ENCODE measurements at places on chromosomes 12 and 14. TPM values are rescaled to one million over a fixed set of nuclear protein-coding genes. Genes with fewer than 3 reads are reported as not detected.
A peak's percentile ranks its signal among the peaks of the same experiment; 100 is the strongest.

DNA sequence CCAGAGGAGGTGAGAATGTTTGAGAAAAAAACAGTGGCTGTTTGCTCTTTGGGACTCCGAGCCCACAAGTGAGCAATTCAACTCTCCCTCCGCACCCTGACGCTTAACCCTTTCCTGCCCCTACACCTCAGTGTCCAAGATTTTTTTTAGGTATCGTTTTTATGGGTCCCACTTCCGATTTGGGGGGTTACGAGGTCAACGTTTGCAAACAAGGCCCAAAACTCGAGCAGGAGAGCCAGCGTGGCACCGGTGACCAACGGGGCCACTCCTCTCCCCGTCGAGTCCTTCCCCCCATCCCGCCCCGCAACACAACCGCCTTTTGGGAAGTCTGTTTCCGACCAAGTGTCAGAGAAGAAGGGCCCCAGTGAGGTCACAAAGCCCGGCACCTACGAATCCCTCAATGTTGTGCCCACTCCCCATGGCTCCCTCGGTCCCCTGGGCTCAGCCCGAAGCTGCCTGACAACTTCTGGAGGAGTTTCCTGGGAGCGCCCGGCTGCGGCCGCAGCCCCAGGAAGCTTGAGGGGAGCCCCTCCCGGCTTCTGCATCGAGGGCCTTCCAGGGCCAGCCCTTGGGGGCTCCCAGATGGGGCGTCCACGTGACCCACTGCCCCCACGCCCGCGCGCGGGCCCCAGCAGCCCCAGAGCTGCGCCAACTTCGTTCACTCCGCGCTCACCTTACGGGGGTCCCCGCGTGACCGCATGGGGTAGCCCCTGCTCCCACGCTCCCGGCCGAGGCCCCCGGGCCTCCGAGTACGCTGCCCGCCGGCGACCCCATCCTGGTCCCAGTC is 1.2 kb downstream of the CDK2AP1 start:
- peaks cover 7% of the 10 kb centered on the region for H3K4me1 ChIP-seq
- peak overlapping the region; percentile 84 for H3K4me3 ChIP-seq
- H3K27ac ChIP-seq: peak overlapping the region; percentile 56
- no peak for DNase-seq
- H3K36me3 ChIP-seq: no peaks in the 10 kb centered on the region
- no peaks in the 10 kb centered on the region for H3K27me3 ChIP-seq

LUM gene
- total RNA-seq: not detected

DNA sequence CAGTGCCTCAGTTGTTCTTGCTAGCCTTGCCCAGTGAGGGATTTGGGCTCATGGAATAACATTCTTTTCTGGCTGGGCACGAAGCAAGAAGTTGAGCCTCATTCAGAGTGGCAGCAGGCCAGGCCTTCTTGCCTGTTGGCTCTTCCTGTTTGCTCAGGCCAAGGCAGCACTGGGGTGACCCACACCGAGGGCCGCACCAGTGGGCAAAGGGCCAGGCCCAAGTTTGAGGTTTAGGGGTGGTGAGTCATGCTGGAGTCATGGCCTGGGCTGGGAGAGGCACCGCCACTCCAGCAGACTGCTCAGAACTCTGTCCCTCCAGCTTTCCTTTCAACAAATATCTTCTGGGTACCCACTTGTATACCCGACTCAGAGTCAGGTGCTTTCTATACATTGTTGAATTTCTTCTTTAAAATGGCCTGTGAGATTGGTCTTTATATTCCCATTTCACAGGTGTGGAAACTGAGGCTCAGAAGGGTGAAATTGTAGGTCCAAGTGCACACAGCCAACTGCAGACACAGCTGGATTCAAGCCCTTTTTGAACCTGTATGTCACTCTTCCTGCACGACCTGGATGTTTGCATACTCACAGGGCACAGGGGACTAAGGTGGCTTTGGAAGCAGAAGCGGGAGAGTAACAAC is 279.4 kb downstream of the FOXN3 start:
- H3K4me1 ChIP-seq: no peaks in the 10 kb centered on the region
- peaks cover 4% of the 10 kb centered on the region for H3K27me3 ChIP-seq
- H3K36me3 ChIP-seq: peaks cover 2% of the 10 kb centered on the region

C12orf50 gene
- 0.08 TPM for total RNA-seq

TSPAN19 gene
- total RNA-seq: not detected

OTX2 gene
- not detected for total RNA-seq

SIVA1 gene
- total RNA-seq: 76.2 TPM

TSHR gene
- total RNA-seq: 0.13 TPM

- peaks cover 3% of the 10 kb centered on the region for H3K36me3 ChIP-seq
- no peak for DNase-seq
- no peaks in the 10 kb centered on the region for H3K4me1 ChIP-seq
These were observed 107.1 kb downstream of the MYRFL start for GRCh38 chr12:69932154-69932553.

GRCh38 chr14:101947577-101947903 is 16.8 kb upstream of the DYNC1H1 start:
- H3K27ac ChIP-seq: peak overlapping the region; percentile 98
- H3K4me3 ChIP-seq: peak overlapping the region; percentile 95
- no peaks in the 10 kb centered on the region for H3K36me3 ChIP-seq
- H3K4me1 ChIP-seq: peaks cover 13% of the 10 kb centered on the region

HOXC5 gene
- total RNA-seq: not detected

CLEC4A gene
- 1.4 TPM for total RNA-seq

SIX6 gene
- not detected for total RNA-seq
